HCEC 1CT (cell line): ENCODE measurements at places on chromosomes 7 and 10.

- no peak for DNase-seq
Observed at GRCh38 chr10:644076-644942, 45.2 kb downstream of the DIP2C start.

- DNase-seq, result peak; percentile 13
Observed at GRCh38 chr10:102714621-102715455, at the start of gene SFXN2. TSS of gene SFXN2 (plus strand) at chr10:102714636. CDS start at chr10:102726637, 12,001 bp downstream.

DNA sequence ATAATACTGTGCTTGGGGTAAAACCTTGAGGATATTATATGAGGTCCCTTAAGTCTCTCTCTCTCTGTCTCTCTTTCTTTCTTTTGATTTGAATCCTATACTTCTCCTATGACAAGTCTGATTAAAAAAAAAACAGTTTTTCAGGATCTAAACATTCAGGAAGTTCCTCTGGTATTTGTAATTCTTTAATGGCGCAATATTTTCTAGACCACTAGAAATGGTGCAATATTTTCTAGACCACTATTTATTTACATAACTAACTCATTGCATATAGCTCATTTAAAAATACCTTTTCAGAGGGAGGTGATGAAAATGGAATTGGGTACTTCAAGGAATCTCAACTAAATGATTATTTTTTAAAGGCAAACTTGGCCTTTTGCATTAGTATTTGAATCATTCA lies 1235.3 kb downstream of the GATA3 start:
- DNase-seq, result peak; percentile 66

GRCh38 chr7:102445674-102446071 lies 12.3 kb downstream of the ORAI2 start:
- no peak for DNase-seq

DNA sequence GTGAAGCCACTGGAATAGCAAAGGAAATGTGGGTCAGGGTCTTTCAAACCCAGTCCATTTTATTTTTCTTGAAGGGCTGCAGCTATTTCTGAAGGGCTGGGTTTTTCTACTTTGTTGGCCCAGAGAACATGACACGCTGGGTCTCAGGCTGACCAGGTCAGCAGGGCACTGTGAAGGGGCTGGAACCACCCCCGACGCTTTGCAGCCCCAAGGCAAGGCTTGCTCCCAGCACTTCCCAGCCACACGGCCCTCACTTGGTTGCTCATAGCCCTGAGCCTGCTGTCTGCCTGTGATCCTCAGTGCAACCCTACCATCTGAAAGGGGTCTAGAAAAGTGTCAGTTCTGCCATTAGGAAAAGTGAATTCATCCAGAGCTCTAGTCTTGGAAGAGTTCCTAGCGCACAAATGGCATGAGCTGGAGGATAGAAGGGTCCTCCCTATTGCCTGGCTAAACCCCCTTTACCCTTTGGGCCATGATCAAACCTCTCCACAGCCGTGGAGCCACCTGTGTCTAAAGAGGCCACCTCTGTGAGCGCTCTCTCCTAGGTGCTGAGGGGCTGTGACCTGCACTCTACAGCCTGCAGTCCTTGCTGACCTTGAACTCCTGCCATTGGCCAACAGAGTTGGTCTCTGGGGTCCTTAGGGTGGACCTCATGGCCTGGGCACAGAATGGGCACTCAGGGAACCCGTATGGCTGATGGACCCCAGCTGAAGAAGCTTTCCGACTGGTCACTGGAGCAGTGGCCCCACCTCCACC lies 132.0 kb downstream of the RGS10 start:
- DNase-seq, result no peak

GRCh38 chr7:20200361-20200760 lies 16.8 kb downstream of the MACC1 start:
- DNase-seq, result no peak

GRCh38 chr7:3063016-3063753 lies 19.5 kb upstream of the CARD11 start:
- no peak for DNase-seq

GRCh38 chr10:35545878-35546590 lies 59.1 kb upstream of the GJD4 start:
- peak; percentile 58 for DNase-seq

- peak; percentile 40 for DNase-seq
Observed at GRCh38 chr10:31758495-31758894, 170.1 kb downstream of the ARHGAP12 start.

DNA sequence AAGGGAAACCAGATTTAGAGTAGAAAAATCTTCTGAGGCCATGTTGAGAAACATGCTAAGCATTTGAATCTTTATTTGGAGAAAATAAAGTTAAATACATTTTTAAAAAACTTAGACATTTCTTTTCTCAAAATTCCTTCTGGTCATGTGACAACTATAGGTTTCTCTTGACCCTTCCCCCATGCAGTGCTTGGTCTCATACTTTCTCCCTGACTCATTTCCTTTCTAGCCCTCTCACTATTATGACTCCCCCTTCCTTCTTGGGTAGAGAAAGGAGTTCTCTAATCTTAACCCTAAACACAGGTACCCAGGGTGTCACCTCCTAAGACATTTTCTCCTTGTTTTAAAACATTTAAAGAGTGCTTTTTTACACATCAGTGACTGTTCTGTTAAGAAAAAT lies 179.5 kb upstream of the TMEM106B start:
- peak; percentile 56 for DNase-seq

DNA sequence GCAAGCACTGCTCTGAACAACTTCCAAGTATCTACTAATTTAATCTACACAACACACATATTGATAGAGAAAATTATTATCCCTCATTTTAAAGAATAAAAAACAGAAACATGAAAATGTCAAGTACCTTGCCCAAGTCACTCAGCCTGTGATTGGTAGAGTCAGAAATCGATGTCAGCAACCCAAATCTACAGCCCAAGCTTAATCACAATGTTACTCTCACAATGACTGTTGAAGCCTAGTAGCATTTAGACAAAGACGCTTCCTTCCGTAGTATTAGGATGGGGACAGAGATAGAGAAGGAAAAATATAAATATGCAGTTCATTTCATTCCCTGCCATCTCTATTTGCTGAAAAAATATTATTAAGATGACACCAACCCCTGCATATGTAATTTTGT lies 242.5 kb downstream of the ELMO1 start:
- no peak for DNase-seq

DNA sequence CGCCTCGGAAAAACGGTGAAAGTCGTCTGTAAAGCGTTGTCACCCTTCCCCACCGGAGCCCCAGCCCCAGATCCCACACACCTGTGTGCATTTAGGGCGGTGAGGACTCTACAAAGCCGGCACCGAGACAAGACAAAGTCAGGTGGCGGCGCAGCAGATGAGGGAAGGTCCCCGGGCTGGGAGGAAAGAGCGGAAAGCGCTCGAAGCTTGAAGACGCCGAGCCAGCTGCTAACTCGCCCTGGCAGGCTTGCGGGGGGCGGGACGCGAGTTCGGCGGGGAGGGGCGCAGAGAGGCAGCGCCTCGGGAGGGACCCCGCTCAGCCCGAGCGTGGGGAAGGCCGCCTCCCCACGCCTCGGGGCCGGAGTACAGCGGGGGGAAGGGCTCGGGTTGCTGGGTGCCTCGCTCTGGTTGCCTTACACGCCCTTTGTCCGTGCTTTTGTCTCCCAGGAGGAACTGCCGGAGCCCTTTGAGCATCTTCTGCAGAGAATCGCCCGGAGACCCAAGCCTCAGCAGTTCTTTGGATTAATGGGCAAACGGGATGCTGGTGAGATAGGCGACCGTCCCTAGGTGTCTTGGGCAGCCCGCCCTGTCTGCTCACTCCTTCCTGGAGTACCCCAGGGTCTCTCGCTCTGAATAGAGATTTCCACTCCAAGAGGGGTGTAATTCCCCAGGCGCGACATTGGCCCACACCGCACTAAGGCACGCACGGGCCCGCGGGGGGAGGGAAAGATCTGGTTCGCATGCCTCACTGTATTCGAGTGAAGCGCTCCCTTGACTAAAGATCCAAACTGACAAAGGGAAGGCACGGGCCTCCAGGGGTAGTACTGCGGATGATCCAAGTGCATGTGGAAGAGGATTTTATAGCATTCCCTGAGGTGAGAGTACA lies 1.6 kb downstream of the TAC1 start:
- no peak for DNase-seq

DNA sequence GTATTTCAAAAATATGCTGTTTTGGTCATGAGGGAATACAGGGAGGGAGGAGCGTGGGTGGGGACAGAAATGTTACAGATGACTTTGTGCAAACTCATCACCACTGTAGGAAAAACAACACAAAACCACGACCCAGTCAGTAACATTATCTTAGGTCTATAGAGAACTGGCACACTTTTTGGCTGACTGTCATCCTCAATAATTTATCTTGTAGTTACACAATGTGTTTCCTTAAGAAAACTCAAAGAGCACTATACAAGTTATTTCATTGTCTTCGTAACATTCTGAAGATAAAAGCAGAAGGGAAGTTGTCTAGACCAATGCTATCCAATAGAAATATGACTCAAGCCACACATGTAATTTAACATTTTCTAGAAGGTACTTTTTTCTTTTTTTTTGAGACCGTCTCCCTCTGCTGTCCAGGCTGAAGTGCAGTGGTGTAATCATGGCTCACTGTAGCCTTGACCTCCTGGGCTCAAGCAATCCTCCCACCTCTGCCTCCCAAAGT lies 16.9 kb upstream of the CDK14 start:
- DNase-seq, result peak; percentile 65

- DNase-seq, result no peak
Observed at GRCh38 chr7:45103958-45104843, 7.3 kb downstream of the TBRG4 start.

- DNase-seq, result no peak
Observed at GRCh38 chr10:3140280-3140679, 32.3 kb downstream of the PITRM1 start.

DNA sequence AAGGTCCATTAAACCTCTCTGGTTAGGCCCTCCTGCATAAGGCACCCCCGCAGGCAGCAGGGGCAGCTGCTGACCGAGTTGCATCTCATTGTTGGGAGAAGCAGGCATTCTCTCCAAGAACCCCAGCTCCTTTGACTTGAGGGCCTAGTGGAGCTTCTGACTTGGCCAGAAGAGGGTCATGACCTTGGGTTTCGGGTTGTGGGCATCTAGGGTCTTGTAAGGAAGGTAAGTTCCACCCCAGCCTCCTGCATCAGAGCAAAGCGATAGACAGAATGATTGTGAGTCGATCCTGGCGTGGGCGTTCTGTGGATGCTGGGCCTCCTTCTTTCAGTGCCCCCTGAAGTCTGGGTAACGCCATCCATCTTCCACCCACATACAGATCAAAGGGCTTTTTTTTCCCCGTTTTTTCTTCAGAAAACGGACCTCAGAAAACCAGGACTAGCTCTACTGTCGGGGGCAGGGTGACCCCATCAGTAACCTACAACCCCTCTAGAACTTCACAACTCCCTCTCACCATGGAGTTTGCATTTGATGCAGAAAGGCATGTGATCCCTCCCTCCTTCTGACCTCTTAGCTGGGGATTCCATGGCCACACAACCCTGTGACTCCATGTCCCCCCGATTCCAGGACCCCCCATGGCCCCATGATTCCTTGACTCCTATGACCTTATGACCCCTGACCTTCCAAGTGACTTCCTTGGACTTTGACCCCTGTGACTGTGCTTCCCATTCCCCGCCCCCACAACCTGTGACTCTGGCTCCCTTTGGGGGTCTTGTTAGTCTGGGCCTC lies 3.0 kb downstream of the SEMA4G start:
- no peak for DNase-seq

DNA sequence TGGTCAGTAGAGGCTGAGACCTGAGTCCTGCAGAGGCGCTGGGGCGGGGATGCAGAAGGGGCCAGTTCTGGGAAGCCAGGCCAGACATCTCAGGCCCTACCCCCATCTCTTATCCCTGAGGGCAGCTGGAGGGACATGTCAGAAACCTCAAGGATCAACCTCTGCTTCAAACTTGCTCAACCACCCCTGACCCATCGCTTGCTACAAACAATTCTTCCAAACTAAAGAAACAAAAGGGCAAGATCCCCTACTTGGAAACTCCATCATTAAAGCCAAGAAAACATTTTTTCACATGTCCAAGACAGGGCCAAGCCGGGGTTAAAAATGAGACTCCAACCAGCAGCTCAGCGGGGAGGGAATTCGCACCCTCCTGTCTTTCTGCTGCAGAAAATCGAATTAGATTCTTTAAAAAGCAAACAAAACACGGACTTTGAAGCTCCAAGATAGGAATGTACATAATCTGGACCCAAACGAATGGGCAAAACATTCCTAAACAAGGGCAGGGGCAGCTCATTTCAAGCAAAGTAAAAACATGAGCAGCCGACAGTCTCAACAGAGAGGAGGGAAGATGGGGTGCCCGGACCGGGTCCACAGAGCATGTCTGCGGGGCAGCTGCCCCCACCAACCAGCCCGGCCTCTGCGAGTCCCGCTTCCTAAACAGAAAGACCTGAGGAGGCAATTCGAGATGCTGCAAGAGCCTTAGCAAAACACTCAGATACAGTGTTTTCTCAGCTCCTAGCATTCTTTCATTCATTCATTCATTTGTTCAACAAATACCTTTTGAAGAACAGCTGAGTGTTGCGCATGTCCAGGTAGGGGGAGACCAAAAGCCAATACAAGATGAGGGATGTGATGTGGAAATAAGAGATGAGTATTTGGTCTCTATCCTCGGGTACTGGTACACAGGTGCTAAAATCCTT lies 44.8 kb downstream of the CHST15 start:
- DNase-seq, result no peak

DNA sequence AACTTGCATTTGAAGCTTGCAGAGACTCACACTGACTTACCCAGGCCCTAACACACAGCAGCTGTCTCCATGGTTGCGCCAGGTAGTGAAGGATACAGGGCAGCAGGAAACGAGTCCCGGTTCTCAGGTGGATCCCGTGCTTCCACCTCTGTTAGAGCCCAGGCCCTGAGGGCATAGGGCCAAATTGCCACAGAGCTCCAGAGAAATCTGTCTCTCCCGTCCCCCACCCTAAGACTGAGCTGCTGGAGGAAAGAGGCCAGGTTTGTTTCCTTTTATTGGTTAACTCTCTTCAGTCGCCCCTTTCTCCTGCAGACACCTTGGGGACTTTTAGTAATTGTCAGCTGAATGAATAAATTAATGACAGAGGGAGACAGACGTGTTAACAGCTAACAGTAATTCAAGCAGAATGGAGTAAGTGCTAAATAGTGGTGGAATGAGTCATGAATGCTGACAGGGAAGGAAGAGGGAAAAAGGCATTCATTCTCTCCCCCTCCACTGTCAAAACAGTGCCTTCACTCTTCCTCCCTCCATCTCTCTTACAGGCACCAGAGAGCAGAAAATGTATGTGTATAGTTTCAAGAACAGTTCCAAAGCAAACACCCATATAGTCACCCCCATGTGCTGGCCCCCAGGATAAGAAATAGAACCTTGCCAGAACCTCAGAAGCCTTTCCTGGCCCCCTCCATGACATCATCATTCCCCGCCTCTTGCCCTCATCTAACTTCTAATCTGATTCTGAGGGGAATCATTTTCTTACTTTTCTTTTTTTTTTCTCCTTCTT lies 16.8 kb upstream of the DLG5 start:
- DNase-seq, result peak; percentile 81

- peak; percentile 63 for DNase-seq
Observed at GRCh38 chr7:13111230-13111629, 423.8 kb downstream of the ARL4A start.

DNA sequence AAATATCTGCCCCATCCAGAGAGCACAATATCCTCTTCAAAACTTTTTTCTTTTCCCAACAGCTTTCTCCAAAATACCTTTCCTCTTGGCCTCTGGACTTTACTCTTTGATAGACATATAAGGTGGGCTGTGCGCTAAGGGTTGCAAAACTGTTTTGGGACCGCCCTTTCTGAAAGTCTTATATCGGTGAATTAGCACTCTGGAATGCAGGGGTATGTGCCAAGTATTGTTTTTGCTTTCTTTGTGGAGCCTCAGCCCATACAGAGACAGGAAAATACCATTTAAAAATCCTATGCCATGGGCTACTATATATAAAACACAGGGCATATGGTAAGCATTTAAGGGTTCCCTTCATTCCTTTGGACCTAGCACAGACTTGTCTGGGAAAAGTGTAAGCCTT lies 37.7 kb downstream of the PPP1R17 start:
- no peak for DNase-seq
